AML-193 (cell line): ENCODE measurements at places on chromosomes 7 and 10.

DNA sequence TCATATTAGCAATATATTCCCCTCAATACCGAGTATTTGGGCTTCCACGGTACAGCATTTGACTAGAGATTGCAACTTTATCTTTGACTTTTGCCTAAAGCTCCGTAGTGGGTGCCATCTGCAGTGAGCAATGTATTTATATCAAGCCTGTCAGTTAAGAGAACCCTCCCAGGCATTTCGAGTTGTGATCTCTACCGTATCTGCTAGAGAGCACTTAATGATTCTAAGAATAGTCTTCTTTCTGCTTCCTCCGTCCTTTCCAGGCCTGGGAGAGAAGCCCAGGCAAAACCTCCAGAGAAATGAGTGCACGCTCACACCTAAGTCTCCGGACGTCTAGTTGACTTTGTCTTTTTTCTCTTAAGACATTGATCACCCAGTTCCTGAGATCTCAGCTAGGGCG, 210.6 kb downstream of the KLF6 start:
- DNase-seq = no peak

DNA sequence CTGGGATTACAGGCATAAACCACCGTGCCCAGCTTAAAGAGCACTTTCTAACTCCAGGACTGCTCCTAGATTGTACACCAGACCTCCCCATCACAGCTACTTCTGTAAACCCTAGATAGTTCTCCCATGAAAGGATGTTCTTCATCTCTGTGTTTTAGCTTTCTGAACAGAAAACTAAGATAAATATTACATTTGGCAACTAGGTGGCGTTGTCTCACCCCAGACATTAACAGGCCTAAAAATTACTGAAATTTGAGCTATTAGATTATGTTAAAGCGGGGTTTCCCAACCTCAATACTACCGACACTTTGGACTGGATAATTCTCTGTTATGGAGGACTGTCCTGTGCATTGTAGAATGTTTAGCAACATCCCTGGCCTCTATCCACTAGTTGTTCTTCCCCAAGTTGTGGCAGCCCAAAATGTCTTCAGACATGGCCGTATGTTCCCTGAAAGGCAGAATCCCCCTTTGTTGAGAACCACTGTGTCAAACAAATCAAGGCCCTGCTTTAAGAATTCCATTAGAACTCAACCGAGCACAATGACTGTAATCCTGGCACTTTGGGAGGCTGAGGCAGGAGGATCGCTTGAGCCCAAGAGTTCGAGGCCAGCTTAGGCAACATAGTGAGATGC, 19.1 kb downstream of the ATOH7 start:
- DNase-seq = peak; percentile 49

GRCh38 chr7:157139111-157139809, 534 bp downstream of the UBE3C start:
- DNase-seq = no peak

GRCh38 chr7:1533547-1534329, 3.2 kb downstream of the MAFK start:
- DNase-seq = peak; percentile 33

DNA sequence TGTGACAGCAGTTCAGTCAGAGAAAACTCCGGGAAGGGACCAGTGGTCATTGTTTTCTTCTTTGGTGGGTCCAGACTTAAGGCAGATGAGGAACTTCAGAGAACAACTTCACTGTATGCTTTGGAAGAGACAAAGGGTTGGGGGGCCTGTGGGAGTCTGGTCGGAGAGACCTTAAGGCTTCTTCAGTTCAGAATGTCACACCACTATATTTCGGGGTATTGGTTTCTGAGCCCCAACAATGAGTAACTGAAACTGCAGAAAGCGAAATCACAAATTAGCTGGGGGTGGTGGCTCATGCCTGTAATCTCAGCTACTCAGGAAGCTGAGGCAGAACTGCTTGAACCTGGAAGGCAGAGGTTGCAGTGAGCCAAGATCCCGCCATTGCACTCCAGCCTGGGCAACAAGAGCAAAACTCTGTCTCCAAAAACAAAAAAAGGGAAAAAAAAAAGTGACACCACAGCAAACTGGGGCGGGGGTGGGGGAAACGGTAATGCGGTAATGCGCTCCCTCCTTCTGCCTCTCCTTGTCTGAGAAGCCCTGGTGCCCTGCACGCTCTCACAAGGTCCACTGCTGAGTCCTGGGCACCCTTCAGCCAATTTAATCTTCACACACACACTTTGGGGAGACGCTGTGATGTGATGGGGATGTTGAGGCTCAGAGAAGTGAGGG, 2.2 kb upstream of the ADIRF start:
- DNase-seq = no peak
